ENCODE measurements at places on chromosomes 13 and 19.

GRCh38 chr13:67292886-67293285 lies 62.8 kb upstream of the PCDH9 start:
- no peak for DNase-seq

- DNase-seq, result no peak
Observed at GRCh38 chr19:45307361-45307760, 15.3 kb downstream of the CKM start.

GRCh38 chr19:56314018-56314380 lies 640 bp downstream of the ZSCAN5A start:
- no peak for DNase-seq

DNA sequence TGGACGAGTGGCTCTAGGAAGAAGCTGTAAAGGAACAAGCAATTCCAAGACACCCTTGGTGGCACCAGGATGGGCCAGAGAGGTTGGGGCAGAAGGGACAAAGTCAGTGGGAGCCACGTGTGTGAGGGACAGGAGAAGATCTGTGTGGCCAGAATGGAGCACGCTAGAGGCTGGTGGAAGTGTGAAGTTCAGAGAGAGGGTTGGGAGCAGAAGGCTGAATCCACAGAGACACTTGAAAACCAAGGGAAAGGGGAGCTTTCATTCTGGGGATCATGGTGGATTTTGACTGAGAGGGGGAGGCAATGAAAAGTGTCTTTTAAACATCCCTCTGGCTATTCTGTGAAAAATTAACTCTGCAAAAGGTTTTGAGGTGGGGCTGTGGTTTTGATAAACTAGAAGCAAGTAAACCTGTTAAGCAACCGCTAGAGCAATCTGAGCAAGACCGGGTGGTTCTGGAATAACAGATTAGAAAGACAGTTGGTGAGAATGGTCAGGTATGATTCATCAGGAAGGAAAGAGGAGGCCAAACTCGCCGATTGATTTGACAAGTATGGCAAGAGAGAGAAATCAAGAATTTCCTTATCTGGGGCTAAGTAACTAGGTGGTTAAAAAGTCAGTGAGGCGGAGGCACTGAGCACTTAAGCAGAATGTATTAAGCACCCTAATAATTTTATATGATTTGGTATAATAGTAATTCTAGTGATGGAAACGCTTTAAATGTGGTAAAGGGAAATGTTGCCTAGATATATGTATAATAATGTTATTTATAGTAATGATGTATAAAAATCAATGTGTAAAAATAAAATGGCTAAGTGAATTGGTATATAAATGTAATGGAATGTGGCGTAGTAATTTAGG lies 140.0 kb downstream of the MYO16 start:
- no peak for DNase-seq

DNA sequence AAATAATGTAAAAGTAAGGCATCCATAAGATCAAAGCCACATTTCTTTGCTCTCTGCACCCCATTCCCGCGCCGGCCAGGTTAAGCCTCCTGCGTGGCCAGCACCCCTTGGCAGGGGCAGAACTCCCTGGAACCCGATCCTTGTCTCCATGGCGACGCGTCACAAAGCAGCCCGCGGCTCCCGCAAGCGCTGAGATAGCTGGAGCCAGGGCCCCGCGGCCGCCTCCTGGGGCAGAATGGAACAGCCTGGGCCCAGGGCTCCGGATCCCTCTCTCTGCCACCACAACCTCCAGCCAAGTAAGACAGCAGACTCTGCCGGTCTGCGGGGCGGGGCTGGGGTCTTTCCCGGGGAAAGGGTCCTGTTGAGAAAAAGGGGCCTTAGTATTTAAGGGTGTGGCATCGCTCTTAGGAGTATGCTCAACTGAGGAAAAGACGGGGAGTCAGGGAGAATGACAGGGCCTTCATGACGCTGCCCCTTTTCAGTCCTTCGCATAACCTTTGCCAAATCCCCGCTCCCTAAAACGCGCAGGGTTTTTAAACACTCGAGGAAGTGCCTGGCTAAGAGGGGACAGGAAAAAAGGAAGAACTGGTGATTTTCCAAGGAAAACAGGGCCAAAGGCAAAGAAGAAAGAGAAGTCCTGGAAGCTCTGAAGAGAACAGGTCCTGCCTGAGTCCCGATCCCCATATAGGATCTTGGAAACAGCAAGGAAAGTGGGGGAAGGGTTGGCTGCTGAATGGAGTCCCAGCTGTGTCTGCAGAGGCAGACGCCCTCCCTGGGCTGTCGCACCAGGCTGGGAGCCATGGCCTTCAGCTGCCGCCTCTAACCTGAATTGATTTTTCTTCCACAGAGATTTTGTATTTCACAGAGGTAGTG lies at the start of gene TEX26:
TEX26 (plus strand) TSS at position 176 of the 873 bp plus-strand sequence; CDS start at position 236, 60 bp downstream.
- peak; percentile 38 for DNase-seq

GRCh38 chr19:13899393-13899792 lies 6.5 kb downstream of the BRME1 start:
- no peak for DNase-seq

DNA sequence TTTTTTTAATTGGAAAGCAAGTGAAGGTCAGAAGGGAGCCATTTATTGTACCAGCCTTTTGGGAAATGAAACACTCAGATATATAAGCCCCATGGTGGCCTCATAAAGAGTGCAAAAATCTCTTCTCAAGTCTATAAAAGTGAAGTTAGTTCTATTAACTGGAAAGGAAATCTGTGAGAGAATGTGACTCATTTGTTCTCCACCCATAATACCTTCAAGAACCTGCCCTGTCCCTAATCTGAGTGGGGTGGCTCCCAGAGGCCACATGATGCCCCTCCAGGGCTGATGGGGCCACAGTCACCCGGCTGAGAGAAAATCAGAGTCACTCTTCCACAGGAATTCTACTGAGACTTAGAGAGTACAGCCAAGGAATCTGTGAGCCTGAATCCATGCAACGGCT lies 65.8 kb upstream of the SERP2 start:
- no peak for DNase-seq

DNA sequence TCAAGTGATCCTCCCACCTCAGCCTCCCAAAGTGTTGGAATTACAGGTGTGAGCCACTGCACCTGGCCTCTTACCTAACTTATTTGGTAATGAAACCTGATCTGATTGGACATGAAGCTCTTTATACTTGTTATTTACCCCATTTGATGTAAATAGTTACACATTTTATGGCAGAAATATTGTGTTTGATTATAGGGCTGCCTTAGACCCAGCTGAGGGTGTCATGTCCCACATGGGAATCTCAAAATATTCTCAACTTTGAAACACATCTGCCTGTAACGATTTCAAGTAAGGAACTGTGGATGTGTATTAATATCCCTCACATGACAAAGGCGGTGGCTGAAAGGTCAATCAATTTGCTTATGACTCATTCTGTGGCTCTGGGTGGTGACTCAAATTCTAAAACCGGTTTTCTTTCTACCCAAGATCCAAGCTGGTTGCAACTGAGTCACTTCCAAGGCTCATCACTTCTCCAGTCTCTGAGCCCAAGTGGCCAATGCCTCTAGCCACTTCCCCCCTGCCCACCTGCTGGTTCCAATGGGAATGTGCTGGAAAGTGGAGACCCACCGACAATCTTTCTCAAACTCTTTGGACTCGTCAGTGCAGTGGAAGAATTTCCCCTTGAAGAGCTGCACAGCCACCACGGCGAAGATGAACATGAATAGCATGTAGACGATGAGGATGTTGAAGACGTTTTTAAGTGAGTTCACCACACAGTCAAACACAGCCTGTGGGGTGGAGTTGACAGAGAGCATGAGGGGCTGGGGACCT lies 110.9 kb downstream of the IER2 start:
- peak; percentile 89 for DNase-seq

DNA sequence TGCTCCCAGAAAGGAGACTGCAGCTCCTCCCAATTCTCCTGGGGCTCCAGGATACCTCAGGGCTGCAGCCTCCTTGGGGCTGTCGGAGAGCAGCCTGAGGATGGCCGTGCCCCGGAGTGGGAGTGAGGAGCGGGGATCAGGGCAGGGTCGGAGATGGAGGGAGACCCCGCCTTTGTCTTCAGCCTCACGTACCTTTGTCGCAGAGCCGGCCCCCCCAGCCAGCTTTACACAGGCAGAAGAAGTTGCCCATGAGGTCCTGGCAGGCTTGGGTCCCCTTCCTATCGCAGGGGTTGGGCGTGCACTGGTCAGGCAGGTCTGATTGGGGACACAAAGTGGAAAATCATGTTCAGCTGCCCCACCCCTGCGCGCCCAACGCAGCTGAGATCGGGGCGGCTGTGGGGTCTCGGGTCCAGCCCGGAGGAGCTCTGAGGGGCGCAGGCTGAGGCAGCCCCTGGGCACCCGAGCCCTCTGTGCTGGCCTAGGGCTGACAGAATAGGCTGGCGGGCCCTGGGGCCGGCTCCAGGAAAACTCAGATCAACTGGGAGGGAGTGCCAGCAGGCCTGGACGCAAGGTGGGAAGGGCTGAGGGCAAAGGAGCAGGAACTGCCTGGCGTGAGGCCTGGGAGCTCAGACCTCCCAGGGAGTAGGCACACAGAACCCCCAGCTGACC lies 24.2 kb downstream of the GAS6 start:
- no peak for DNase-seq

DNA sequence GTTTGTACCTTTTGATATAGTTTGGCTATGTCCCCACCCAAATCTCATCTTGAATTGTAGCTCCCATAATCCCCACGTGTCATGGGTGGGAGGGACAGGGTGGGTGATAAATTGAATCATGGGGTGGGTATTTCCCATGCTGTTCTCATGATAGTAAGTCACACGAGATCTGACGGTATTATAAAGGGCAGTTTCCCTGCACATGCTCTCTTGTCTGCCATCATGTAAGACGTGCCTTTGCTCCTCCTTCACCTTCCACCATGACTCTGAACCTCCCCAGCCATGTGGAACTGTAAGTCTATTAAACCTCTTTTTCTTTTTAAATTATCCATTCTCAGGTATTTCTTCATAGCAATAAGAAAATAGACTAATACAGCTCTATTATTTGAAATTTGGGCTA lies 330.7 kb upstream of the ATXN8OS start:
- no peak for DNase-seq

- DNase-seq, result no peak
Observed at GRCh38 chr13:106491463-106491862, 44.0 kb downstream of the EFNB2 start.

DNA sequence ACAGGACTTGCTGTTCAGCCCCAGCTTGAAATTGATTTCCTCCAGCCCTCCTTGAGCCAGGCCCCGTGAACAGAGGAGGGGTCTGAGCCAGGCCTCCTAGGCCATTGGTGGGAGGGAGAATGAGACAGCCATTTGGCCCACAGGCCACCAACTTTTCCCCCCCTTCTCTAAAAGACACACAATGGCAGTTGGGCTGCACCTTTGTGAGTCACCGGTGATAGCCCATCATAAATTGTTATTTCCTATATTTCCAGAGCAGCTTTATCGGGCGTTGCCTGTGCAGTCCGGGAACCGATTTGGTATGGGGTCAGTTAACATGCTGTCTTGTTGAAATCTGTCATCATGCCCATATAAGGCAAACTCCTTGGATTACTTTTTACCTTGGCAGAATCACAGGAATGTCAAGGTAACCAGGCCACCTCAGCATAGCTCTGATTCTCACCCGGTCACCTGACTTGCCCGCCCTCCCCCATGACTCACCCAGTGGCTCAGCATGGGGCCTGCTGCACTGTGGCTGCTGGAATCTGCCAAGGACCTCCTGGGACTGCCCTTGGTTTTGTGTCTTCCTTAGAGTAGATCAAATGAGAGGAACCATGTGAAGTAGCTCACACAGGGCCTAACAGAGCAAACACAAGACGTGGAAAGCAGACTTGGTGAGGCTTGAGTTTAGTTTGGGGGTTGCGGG lies 36.1 kb downstream of the ACTN4 start:
- DNase-seq, result peak; percentile 97

- DNase-seq, result no peak
Observed at GRCh38 chr13:113612607-113613006, 28.1 kb downstream of the TFDP1 start.

- DNase-seq, result no peak
Observed at GRCh38 chr19:27851543-27852060, 1361.3 kb downstream of the UQCRFS1 start.

Measured in astrocyte of the spinal cord (primary cell).